ENCODE measurements at places on chromosomes 3 and 15. TPM values are rescaled to one million over a fixed set of nuclear protein-coding genes. Genes with fewer than 3 reads are reported as not detected.

- no peak for DNase-seq
These were observed 772.3 kb downstream of the SI start for GRCh38 chr3:164306042-164306441.

GRCh38 chr3:6204891-6205290, 656.0 kb upstream of the GRM7 start:
- no peak for DNase-seq

Gene SCAMP5
- total RNA-seq: 1.5 TPM

DNA sequence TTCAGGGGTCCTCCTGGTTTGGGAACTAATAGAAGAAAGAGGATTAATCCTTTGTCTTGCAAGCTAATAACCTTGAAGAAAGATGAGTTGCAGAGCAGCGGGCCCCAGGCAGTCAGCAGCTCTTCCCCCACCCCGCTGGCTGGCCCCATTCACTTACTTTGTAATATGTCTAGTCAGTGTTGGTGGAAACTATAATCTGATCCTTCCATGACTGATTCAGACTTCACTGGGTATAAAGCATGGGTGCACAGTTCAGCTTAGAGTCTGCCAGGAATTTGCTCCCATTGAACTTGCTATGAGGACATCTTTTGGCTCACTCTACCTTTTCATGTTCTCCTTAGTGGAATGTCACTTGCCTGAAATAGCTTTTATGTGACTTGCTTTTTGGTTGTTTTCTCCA, 117.7 kb downstream of the CCNL1 start:
- no peak for DNase-seq

DNA sequence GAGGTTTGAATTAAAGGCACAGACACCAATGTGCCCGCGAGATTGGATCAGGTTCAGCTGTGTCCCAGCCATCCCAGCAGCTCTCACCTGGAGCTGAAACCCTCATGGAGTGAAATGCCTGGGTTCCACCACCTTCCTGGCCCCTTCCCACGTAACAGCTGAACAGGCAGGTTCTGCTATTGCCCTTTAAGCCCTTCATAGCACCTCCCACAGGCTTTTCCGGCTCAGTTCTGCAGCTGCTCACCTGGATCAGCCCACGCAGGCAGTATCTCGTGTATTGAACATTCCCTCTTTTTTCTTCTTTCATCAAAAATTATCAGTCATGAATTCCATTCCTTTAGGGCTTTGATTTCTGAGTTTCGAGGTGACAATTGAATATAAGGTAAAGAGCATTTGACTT, 129.8 kb downstream of the SLC9A9 start:
- DNase-seq: no peak

All from tibial nerve (tissue), 4 donors.